ENCODE measurements at places on chromosomes 7 and 10.

GRCh38 chr10:77702166-77702565 is 64.6 kb upstream of the KCNMA1 start:
- no peak for DNase-seq

- DNase-seq, result peak; percentile 49
Measured at GRCh38 chr7:2138146-2138765, 94.5 kb downstream of the MAD1L1 start.

GRCh38 chr7:47672977-47673381 is 91.1 kb upstream of the TNS3 start:
- DNase-seq, result no peak

DNA sequence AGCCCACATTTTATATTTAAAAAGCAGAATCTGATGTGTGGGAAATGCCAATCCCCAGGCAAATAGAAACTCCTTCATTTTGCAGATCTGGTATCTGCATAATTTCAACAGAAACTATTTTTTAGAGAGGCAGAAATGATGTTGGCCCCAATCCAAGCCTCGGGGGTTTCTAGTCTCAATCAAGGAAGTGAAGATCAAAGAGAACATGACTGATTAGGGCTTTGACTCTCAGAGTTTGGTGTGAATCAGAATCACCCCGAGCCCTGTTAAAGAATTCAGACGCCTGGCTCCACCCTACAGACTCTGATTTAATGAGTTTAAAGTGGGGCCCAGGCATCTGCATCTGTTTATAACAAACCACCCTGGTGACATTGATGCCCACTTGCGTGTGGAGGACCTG is 36.7 kb upstream of the UBE2H start:
- DNase-seq, result peak; percentile 22

DNA sequence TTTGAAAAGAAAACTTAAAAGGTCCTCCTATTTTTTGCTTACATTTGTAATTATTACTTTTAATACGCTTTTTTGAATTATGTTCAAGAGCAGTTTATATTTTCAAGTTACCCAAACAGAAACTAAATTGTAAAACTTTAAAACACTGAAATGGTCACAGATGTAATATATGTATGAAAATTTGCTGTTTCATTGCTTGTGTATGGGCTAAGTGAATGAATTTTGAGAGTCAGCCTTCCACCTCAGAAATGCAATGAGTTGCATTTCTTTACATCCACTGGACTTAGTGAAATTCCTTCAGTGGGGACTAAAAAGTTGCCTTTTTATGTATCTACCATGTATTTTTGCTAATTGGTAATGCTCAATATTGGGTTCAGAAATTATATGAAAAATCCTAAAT is 1.6 kb downstream of the VPS26A start:
- no peak for DNase-seq
